Progenitor cell of endocrine pancreas (in vitro differentiated cells): ENCODE measurements at places on chromosomes 3 and 15.
A peak's percentile ranks its signal among the peaks of the same experiment; 100 is the strongest.

GRCh38 chr3:123653221-123653682 is 68.4 kb upstream of the HACD2 start:
- DNase-seq = no peak
- H3K27ac ChIP-seq = no peak overlapping the region
- H3K36me3 ChIP-seq = no peaks in the 10 kb centered on the region
- peaks cover 1% of the 10 kb centered on the region for H3K4me1 ChIP-seq
- H3K4me3 ChIP-seq = no peak overlapping the region

DNA sequence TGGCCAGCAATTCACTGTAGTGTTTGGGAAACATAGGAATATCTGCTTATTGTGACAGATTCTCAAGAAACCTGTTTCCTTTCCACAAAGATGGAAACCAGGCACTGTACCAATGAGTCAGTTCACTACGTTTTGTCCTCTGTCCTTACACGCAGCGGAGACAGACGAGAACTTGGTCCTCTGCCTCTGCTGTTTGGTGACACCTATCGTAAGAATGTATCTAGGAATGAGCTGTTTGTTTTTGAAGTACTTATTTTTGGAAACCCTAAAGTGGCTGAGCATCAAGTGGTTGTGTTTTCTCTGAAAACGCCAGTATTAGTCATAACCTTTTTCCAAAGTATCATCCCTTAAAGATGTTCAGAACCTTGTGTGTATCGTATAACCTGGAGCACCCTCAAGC is 93.0 kb downstream of the PGPEP1L start:
- DNase-seq = no peak
- H3K36me3 ChIP-seq = peaks cover 34% of the 10 kb centered on the region
- no peak overlapping the region for H3K4me3 ChIP-seq
- peaks cover 11% of the 10 kb centered on the region for H3K4me1 ChIP-seq
- H3K27me3 ChIP-seq = no peaks in the 10 kb centered on the region
- no peak overlapping the region for H3K27ac ChIP-seq

DNA sequence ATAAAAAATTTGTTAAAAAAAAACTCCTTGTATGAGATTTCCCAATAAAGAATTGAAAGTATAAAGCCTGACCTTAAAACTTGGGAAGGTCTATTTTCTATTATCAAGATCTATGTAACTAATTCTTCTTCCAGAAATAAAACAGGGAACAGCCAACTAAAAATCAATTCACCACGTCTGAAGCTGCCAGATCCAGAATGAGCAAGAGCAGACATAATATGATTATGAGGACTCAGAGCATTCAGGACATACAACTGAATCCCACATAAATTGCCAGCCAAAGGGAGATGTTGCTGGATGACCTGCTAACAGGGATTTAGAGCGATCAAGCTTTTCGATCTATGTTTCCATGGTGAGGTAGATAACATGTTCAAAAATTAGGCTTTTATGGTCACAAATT is 1151.3 kb upstream of the CADM2 start:
- no peak overlapping the region for H3K4me3 ChIP-seq
- no peak for DNase-seq
- H3K4me1 ChIP-seq = no peaks in the 10 kb centered on the region
- no peaks in the 10 kb centered on the region for H3K36me3 ChIP-seq

DNA sequence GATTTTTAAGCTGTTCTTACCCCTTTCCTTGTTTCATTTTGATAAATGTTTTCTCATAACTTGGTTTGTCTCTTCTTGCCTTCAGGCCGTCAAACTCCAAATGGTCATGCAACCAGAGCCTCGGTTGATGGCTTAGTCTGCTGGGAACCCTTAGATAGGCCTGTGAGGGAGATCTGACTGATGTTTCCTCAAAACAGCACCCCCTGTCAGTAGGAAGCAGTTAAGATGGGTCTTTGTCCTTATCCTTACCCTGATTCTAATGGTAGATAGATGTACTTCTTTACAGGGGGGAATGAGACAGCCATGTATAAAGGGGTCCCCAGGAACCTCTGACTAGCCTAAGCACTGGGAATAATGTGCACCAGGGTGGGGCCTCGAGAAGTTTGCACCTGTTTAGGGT is 16.3 kb upstream of the OR5H1 start:
- no peak overlapping the region for H3K27ac ChIP-seq
- H3K36me3 ChIP-seq = no peaks in the 10 kb centered on the region
- no peaks in the 10 kb centered on the region for H3K27me3 ChIP-seq
- no peak for DNase-seq

- no peaks in the 10 kb centered on the region for H3K36me3 ChIP-seq
- H3K27ac ChIP-seq = peak overlapping the region; percentile 27
- DNase-seq = no peak
- peaks cover 3% of the 10 kb centered on the region for H3K4me1 ChIP-seq
Measured at GRCh38 chr3:78791753-78792152, 976.0 kb downstream of the ROBO1 start.

DNA sequence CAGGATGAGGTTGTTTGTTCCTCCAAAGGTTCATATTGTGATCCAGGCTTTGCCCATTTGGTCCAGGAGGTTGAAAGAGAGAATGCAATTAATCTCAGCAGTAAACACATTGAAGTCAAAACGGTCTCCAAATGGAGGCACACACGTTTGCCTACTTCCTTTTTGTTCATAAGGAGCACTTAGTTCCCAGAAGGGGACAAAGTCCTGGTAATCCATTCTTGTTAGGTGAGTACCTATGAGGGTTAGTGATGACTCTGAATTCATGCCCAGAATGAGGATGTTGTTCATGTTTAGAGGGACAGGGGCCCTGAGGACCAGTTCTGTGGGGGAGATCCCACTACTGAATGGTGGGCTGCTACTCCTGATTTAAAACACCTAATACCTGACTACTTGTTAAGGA is 177.7 kb downstream of the ALDH1A2 start:
- H3K4me3 ChIP-seq = no peak overlapping the region
- no peaks in the 10 kb centered on the region for H3K4me1 ChIP-seq
- no peak for DNase-seq

- no peak for DNase-seq
- H3K27ac ChIP-seq = no peak overlapping the region
- no peaks in the 10 kb centered on the region for H3K27me3 ChIP-seq
- no peak overlapping the region for H3K4me3 ChIP-seq
Measured at GRCh38 chr3:64240396-64240795, 15.1 kb upstream of the PRICKLE2 start.

DNA sequence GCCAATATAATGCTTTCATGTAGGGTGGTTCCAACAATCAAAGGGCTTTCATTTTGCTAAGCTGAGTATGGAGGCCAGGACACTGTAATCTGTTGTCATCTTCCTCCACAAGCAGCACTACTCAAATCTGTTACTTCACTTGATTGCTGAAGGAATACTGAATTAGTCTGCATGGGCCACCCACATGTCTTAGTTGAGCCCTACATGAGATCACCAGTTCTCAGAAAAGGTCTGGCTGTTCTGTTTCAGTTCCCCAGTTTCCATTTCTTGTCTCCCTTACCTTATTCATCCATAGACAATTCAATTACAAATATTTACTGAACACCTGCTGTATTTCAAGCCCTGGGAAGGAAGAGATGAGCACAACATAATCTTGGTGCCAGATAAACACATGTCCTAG is 119.2 kb downstream of the FHIT start:
- H3K4me1 ChIP-seq = no peaks in the 10 kb centered on the region
- H3K27me3 ChIP-seq = no peaks in the 10 kb centered on the region
- H3K36me3 ChIP-seq = no peaks in the 10 kb centered on the region

- no peak overlapping the region for H3K4me3 ChIP-seq
- H3K36me3 ChIP-seq = no peaks in the 10 kb centered on the region
- H3K4me1 ChIP-seq = peaks cover 8% of the 10 kb centered on the region
- H3K27ac ChIP-seq = no peak overlapping the region
- no peak for DNase-seq
Measured at GRCh38 chr3:74510261-74510818, 104.1 kb downstream of the CNTN3 start.

- H3K27ac ChIP-seq = no peak overlapping the region
- H3K4me3 ChIP-seq = peak overlapping the region; percentile 46
- H3K36me3 ChIP-seq = no peaks in the 10 kb centered on the region
- no peak for DNase-seq
Measured at GRCh38 chr3:27728195-27729087, 6.3 kb upstream of the EOMES start.

DNA sequence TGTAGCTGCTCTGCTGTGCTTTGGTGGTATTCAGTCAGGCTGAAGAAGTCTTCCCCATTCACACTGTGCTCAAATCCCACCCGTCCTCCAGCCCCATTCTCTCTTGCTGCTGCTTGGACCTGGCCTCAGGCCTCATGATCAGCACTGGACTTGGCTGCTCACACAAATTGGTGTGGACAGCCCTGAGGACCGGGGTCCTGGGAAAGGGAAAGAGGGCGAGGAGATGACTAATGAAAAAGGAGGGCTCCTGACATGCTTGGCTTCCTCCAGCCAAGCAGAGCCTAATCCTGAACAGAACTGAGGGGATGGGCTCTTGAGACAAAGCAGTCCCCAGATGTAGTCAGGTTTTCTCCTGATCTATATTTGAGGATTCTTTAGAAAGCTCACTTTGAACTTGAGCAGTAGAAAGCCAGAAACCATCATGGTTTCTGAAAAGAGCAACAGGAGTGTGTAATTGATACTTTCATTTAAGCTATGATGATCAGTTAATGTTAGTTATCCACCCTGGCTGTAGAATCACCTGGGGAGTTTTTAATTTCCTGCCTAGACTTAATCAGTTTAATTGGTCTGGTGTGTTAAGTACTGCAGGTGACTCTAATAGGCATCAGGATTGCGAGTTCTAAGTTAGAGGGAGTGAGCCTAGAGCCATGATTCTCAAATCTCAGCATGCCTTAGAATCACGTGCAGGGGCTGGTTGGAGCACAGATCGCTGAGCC is 79.4 kb upstream of the THBS1 start:
- no peaks in the 10 kb centered on the region for H3K36me3 ChIP-seq
- H3K27ac ChIP-seq = no peak overlapping the region
- no peaks in the 10 kb centered on the region for H3K4me1 ChIP-seq
- peaks cover 18% of the 10 kb centered on the region for H3K27me3 ChIP-seq
- H3K4me3 ChIP-seq = no peak overlapping the region

- peaks cover 82% of the 10 kb centered on the region for H3K27me3 ChIP-seq
- no peak for DNase-seq
- H3K4me1 ChIP-seq = peaks cover 14% of the 10 kb centered on the region
- no peak overlapping the region for H3K27ac ChIP-seq
Measured at GRCh38 chr3:128480278-128480677, 12.7 kb downstream of the GATA2 start.

DNA sequence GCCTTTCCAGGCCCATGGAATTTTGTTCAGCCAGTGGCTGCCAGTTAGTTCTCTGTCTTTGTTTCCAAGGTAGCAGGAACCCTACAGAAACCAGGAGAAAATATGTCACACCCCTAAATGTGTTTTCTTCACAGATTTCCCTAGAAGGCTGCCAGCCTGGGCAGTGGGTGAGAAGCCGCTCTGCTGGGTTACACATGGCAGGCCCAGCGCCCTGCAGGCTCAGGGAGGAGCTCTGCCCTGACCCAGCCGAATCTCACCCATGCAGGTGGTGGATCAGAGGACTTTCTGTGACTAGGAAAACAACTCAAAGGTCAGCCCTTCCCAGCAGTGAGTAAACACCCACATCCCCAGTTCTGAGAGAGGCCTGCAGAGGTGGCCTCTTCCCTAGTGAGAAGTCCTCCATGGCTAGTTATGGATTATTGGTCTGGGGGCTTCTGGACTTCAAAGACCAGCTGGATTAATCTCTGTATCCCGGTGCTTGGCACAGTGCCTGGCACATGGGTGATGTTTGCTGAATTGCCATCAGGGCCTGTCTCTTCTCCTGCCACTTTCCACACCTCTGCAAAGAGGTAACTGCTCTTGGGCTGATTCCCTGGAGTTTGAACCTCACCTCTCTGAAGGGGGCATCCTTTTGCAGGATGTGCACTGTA is 34.7 kb upstream of the BDH1 start:
- H3K4me3 ChIP-seq = no peak overlapping the region
- H3K27ac ChIP-seq = peak overlapping the region; percentile 94
- no peaks in the 10 kb centered on the region for H3K36me3 ChIP-seq
- H3K4me1 ChIP-seq = peaks cover 22% of the 10 kb centered on the region
- H3K27me3 ChIP-seq = no peaks in the 10 kb centered on the region
- DNase-seq = no peak

DNA sequence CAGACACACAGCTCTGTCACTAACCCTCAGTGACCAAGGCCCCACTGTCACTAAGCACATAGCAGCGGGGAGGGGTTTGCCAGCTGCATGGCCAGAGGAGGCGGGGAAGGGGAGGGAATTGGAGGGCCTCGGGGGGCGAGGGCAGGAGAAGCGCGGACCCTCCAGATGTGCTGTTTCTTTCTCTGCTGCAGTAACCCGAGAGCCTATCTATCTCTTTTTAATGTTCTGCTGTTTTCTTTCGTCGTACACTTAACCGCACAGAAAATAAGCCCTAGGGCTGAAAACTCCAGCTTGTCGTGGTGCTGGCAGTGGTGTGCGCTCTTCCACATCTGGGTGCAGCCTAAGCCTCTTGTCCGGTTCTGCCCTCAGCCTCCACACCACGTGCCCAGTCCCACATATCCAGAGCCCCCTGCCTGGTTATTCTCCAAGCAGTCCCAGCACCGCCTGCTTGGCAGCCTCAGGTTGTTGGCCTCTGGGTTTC is 51.1 kb downstream of the BDH1 start:
- no peak for DNase-seq
- H3K27me3 ChIP-seq = peaks cover 3% of the 10 kb centered on the region
- H3K4me3 ChIP-seq = no peak overlapping the region
- peaks cover 4% of the 10 kb centered on the region for H3K4me1 ChIP-seq

DNA sequence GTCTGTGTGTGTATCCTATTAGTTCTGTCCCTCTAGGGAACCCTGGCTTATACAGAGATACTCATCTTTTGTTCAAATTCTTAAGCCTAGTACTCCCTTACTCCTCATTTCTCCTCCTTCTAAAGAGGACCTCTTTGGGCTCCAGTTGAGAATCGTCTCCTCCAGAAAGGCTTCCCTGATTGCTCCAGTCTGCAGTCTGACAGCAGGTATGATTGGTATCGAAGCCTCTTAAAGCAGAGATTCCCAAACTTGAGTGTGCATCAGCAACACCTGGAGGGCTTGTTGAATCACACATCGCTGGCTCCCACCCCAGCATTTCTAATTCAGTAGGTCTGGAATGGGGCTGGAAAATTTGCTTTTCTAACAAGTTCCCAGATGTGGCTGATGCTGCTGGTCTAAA is 60.9 kb upstream of the NMNAT3 start:
- H3K36me3 ChIP-seq = no peaks in the 10 kb centered on the region
- H3K27ac ChIP-seq = no peak overlapping the region
- peaks cover 7% of the 10 kb centered on the region for H3K27me3 ChIP-seq
- H3K4me3 ChIP-seq = no peak overlapping the region

- H3K4me3 ChIP-seq = peak overlapping the region; percentile 40
- H3K27me3 ChIP-seq = peaks cover 88% of the 10 kb centered on the region
- peaks cover 21% of the 10 kb centered on the region for H3K4me1 ChIP-seq
- DNase-seq = peak; percentile 34
- H3K36me3 ChIP-seq = no peaks in the 10 kb centered on the region
Measured at GRCh38 chr15:76340803-76341365, 4.3 kb downstream of the ISL2 start.
